Epithelial cell of proximal tubule (primary cell): ENCODE measurements at places on chromosomes 1 and 21. TPM values are rescaled to one million over a fixed set of nuclear protein-coding genes. Genes with fewer than 3 reads are reported as not detected.

STIL gene
- total RNA-seq = 17.3 and 26.8 TPM in 2 replicates

FCER1G gene
- not detected in 2 replicates for total RNA-seq

CASQ2 gene
- total RNA-seq = not detected in 2 replicates

INAVA gene
- total RNA-seq = 84.0 and 191 TPM in 2 replicates

TTC22 gene
- 1.9 and 4.3 TPM in 2 replicates for total RNA-seq
